ENCODE measurements at places on chromosomes 4 and X.
A peak's percentile ranks its signal among the peaks of the same experiment; 100 is the strongest.

GRCh38 chr4:113919145-113919544 is 60.3 kb downstream of the ARSJ start:
- no peak for DNase-seq

DNA sequence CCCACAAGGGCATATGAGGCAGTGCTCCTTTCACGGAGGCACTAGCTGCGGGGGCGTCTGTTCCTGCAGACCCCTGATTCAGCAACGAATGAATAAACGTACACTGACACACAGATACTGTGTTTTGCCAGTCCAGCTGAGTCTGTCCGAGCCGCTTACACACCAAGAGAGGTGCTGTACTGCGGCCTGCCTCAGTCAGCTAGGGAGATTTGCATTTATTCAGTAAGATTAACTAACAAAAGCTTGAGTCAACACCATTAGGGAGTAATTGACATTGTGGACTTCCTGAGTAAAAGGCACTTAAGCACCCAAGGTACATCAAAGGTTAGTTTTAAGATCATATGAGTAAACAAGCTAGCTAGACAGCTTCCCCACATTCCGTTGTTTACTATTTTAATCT is 31.0 kb upstream of the BEX4 start:
- no peak for DNase-seq

GRCh38 chrX:43373032-43373431 is 283.1 kb upstream of the MAOA start:
- DNase-seq, result no peak

- peak; percentile 41 for DNase-seq
These were observed 70.8 kb downstream of the NPNT start for GRCh38 chr4:105966051-105966450.

GRCh38 chr4:189002475-189002874 is 863.2 kb downstream of the TRIML1 start:
- DNase-seq, result no peak

DNA sequence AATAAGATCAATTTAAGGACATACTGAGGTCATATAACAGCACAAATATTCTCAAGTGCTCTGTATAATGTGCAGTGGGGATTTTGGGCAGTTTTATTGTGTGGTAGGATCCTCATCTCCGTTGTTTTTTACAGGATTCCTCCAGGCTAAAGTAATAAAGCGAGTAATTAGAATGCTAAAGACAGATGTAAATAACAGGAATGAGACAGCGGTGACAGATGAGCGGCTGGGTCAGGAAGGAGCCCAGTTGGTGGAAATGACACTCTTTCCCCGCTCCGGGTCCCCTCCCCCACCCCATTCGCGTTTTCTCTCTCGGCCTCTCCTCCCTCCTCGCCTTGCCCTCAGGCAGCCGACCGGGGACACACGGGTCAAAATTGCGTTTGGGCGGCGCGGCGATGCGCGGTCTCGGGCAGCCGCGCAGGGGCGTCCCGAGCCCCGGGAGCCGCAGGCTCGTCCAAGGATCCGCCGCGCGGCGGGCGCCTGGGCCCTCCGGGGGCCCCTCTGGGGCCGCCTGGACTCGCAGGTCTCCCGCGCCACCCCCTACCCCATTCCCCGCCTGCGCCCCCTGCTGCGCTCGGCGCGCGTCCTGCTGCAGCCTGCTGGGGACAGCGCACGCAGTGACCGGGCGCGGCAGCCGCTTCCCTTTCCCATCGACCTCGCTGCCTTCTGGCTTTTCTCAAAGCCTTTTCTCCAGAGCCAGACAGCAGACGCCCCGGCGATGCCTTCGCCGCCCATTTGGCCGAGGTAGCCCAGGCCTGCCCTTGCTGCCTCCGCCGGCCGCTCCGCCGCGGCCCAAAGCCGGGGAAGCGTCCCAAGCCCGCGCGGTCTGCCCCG is 16.2 kb downstream of the POU4F2 start:
- DNase-seq, result no peak

DNA sequence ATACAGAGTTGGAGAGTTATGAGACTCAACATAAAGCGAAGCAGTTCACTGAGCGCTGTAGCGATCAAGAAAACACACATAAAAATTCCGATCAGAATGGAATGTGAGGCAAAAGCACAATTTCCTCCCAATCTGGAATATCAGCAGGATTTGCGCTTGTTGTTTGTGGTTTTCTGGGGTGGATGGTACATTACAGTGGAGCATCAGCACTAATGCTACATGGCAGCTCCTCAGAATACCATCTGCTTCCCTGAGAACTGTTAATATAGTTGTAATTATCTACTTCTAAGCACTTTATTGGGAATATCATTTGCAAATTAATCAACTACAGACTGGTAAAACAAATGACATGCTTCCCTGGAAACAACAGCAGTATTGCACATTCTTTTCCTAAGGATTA is 324.1 kb upstream of the PPARGC1A start:
- DNase-seq, result no peak

DNA sequence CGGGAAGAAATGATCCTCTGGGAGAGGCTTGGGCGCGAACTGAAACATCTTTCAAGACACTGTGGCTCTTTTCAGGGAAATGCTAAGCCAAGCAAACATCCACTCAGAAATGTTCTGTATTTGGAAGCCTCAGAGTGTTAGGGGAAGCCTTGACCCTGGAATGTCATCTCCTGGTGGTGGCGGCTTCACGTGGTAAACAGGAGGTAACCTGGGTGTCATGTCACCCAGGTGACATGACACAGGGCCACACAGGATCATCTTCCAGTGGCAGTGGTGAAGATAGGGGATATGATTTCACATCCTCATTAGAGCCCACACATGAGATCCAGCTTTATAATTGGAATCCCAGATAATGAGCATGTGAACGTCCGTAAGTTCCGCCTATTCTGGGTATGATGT is 140.0 kb downstream of the TBL1X start:
- DNase-seq, result no peak

GRCh38 chr4:184416913-184417734 is 57.2 kb downstream of the IRF2 start:
- DNase-seq, result no peak

All from dermis microvascular lymphatic vessel endothelial cell (primary cell).